ENCODE measurements at places on chromosomes 6 and 20. TPM values are rescaled to one million over a fixed set of nuclear protein-coding genes. Genes with fewer than 3 reads are reported as not detected.

The C20orf141 gene
- total RNA-seq: not detected

DNA sequence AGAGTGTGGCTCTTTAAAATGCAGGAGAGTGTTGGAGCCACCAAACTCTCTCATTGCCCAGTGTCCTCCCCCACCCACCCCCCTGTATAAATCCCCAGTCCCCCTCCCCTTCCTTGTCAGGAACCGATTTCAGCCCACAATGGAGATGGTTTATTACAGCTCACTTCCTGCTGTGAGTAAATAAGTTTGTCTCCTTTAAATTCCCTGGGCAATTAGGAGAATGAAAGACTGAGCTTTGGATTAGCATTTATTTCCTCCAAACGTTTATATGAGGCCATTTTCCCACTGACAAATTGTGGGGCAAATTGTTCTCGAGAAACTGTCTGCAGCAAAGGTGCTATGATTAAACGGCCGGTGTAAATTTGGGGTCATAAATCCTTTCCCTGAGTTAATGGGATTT, 128.8 kb downstream of the DHX35 start:
- DNase-seq: no peak

DNA sequence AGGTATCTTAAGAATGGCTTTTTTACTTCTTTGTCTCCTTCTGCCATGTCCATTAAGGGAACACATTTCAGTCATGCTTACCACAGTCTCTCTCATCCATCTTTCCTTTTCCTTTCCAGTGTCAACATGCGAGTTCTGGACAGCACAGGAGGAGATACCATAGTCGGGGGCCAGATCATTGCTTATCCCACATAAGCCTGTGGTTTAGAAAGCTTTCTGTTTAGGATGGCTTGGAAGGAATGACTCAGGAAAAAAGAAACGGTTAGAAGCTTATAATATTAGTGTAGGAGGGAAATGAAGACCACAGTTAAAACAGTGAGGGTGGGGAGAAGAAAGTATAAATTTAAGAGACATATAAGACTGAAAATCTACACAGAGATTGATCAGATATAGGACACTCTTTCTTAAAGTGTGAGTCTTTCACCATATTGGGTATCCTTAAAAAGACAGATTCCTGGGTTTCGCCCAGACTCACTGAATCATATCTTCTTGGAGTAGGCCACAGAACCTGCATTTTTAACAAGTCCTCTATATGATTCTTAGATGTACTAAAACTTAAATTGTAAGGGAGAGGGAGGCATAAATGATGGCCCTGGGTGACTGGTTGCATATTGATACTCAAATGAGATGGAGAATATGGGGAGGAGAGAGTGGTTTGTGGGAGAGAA, 36.1 kb downstream of the DSE start:
- no peak for DNase-seq

DNA sequence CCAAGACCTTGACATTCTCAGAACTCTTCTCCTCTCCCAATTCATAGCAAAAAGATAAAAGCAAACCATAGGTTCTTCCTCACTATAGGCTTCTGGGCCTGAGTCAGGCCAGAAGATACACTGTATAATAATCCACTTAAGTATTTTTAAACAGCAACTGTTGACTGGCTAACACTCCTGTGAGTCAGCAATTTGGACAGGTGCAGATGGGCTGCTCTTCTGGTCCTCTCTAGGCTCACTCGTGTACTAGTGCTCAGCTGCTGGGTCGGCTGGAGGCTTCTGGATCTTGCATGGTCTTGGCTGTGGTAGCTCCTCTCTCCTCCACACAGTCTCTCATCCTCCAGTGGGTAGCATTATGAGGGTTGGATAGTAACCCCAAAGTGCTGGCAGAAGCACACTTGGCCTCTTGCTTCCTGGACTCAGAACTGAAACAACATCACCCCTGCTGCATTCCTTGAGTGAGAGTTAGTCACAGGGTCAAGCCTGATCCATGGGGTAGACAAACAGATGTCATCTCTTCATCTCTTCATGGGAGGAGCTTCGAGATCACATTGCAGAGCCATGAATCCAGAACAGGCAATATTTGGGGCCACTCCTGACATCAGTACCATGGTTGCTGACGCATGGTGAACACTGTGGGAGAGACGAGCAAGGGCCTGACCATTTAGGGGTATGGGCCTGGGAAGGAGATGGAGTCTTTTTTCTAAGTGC, 86.9 kb downstream of the C6orf118 start:
- no peak for DNase-seq

DNA sequence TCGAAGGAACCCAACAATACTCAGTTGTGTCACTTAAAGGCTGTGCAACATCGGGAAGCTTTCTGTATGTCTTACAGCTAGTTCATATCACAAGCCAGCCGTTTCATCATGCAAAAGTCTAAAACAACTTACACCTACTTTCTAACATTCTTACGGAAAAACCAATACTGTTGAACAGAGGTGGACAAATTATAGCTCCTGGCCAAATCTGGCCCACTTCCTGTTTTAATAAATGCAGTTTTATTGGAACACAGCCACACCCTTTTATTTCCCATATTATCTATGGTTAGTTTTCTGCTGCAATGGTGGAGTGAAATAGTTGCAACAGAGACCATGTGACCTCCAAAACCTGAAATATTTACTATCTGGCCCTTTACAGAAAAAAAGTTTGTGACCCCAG, 46.6 kb downstream of the MYB start:
- no peak for DNase-seq

DNA sequence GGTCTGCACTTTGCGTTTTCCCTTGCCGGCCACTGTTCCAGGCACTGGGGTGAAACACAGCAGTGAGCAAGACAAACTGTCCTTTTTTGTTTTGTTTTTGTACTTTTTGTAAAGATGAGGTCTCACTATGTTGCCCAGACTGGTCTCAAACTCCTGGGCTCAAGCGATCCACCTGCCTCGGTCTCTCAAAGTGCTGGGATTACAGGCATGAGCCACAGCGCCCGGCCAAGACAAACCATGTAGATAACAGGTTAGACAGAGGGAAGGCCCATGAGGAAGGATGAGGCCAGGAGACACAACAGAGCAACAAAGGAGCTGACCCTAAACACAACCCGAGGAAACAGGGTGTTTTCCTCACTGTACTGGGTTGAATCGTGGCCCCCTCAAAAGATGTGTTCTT, 165.4 kb downstream of the NFATC2 start:
- no peak for DNase-seq

GRCh38 chr20:23267909-23268308, 82.7 kb upstream of the NXT1 start:
- DNase-seq: no peak

- DNase-seq: no peak
These were observed 2.7 kb upstream of the SLC35B2 start for GRCh38 chr6:44260011-44260410.

DNA sequence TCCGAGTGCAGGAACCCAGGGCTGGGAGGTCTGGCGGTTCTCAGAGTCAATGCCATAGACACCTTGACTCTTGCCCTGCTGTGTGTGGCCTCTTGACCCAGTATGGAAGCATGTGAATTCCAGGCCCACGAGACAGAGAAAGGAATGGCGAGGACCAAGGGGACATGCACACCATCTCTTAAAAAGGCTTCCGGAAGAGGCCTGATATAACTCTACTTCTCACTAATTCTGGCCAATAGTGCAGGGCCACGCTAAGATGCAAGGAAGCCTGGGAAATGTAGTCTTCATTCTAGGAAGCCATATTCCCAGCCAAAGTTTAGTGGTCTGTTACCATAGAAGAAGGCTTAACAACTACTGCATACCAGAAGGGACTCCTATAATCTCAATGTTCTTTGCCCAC, 177.0 kb upstream of the KCNG1 start:
- DNase-seq: no peak

DNA sequence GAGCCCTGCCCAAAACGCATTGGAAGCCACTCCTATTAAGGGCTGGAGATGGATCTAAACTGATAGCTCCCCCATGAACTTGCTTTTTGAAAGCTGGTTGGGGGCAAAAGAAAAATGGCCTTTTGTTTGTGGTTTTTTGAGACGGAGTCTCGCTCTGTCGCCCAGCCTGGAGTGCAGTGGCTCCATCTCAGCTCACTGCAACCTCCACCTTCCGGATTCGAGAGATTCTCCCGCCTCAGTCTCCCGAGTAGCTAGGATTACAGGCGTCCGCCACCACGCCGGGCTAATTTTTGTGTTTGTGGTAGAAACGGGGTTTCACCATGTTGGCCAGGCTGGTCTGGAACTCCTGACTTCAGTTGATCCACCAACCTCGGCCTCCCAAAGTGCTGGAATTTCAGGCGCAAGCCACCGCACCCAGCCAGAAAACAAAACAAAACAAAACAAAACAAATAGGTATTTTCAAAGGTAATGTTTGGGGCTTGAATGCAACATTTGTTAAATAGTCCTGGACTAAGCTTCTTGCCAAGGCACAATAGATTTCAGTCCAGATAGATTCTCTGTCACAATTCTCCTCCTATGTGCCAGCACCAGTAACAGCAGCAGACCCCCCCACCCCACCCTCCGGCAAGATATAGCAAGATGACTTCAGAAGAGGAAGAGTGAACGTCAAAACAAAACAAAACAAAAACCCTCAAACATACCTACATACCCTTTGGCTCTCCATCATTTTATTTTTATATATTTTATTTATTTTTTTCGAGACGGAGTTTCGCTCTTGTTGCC, 26.5 kb upstream of the ABT1 start:
- no peak for DNase-seq

All from naive thymus-derived CD8-positive, alpha-beta T cell (primary cell).